ENCODE measurements at places on chromosomes 4 and X.

DNA sequence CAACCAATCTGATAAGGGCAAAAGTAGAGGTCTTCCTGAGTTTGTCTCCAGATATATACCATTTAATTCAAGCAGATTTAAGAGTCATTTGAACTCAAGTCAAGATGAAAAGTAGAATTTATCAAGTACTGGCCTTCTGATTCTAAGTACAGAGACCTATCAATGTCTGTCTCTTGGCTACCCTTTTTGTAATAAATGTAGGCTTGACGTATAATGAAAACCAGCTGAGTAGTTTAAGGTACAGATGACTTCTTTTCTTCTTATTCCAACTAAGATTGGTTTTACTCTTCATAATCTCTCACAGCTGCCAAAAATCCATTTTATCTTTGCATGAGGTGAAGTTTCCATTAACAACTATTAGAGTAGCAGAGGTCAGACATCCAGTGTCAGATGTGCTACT lies 867.6 kb downstream of the FAT4 start:
- no peak for DNase-seq

GRCh38 chr4:170849969-170850368 lies 760.2 kb upstream of the AADAT start:
- no peak for DNase-seq

DNA sequence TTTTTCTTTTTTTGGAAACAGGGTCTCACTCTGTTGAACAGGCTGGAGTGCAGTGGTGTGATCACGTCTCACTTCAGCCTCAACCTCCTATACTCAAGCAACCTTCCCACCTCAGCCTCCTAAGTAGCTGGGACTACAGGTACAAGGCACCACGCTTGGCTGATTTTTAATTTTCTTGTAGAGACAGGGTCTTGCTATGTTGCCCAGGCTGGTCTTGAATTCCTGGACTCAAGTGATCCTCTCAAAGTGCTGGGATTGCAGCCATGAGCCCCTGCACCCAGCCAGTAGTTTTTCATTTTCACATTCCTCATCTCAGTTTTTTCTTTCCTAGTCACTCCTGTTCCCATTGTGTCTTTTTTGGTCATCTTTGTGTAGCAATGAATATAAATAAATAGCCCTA lies 11.1 kb downstream of the USO1 start:
- no peak for DNase-seq

DNA sequence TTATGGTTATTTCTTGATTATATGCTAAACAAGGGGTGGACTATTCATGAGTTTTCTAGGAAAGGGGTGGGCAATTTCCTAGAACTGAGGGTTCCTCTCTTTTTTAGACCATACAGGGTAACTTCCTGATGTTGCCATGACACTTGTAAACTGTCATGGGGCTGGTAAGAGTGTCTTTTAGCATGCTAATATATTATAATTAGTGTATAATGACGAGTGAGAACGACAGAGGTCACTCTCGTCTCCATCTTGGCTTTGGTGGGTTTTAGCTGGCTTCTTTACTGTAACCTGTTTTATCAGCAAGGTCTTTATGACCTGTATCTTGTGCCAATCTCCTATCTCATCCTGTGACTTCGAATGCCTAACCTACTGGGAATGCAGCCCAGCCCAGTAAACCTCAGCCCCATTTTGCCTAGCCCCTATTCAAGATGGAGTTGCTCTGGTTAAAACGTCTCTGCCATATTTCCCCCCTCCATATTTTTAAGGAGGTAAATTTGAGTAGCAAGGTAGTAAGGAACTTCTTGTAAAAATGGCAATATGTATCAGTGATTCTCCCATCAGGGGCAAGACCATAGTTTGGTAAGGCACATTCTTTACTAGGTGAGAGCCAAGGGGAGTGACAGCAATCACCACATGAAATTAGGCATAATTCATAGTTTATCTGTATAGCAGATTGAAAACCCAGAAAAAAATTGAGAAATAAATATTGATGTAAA lies 2.6 kb downstream of the CXCL2 start:
- DNase-seq: no peak
